ENCODE measurements at places on chromosomes 11 and 22.

DNA sequence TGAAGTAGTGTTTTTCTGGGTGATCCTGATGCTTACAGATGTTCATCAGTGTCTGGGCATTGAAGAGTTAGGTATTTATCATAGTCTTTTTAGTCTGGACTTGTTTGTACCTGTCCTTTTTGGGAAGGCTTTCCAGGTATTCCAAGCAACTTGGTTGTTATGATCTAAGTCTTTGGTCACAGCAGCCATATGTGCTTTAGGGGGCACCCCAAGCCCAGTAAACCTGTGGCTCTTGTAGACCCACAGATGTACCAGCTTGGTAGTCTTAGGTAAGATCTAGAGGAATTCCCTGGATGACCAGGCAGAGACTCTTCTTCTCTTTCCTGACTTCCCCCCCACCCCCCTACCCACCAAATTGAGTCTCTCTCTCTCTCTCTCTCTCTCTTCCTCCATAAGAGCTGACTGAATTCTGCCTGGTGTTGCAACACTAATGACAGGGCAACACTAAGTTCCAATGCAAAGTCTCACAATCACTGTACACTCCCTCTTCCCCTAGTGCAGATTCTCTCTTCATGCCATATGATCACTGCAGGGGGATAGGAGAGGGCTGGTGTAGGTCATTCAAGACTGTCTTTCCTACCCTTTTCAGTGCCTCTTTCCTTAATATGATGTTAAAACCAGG lies 24.5 kb upstream of the MMP8 start:
- no peak for DNase-seq

- DNase-seq: no peak
Measured at GRCh38 chr11:108498816-108499408, 728 bp upstream of the POGLUT3 start.

GRCh38 chr11:66464916-66465315 lies 1.8 kb upstream of the PELI3 start:
- DNase-seq: no peak

- DNase-seq: no peak
Measured at GRCh38 chr11:115941481-115941993, 437.3 kb upstream of the CADM1 start.
